ENCODE measurements at places on chromosomes 1 and 21.

DNA sequence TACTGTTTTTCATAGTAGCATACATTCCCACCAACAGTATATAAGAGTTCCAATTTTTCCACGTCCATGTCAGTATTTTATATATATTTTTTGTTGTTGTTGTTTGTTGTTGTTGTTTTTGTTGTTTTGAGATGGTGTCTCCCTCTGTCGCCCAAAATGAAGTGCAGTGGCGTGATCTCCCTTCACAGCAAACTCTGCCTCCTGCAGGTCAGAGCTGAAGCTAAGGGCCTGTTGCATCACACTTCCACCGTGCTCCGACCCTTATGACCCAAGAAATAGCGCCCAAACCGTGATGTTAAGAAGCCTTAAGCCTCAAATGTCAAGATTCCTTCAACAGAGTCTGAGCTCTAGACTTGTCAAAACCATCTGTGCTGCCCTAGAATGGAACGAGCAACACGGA is 2032.3 kb downstream of the MRPL39 start:
- no peaks in the 10 kb centered on the region for H3K4me1 ChIP-seq
- H3K36me3 ChIP-seq, result no peaks in the 10 kb centered on the region
- no peak overlapping the region for H3K27ac ChIP-seq
- H3K4me3 ChIP-seq, result no peak overlapping the region
- H3K27me3 ChIP-seq, result no peaks in the 10 kb centered on the region
- DNase-seq, result peak; percentile 58

- peaks cover 19% of the 10 kb centered on the region for H3K4me1 ChIP-seq
- peak overlapping the region; percentile 72 for H3K4me3 ChIP-seq
- H3K27ac ChIP-seq, result no peak overlapping the region
- peaks cover 72% of the 10 kb centered on the region for H3K27me3 ChIP-seq
Observed at GRCh38 chr1:40317394-40318074, 448 bp upstream of the COL9A2 start.

GRCh38 chr1:3247521-3248121 is 178.6 kb downstream of the PRDM16 start:
- H3K27me3 ChIP-seq, result no peaks in the 10 kb centered on the region
- H3K4me3 ChIP-seq, result peak overlapping the region; percentile 52
- H3K36me3 ChIP-seq, result no peaks in the 10 kb centered on the region
- H3K27ac ChIP-seq, result no peak overlapping the region
- H3K4me1 ChIP-seq, result peaks cover 15% of the 10 kb centered on the region
- peak; percentile 77 for DNase-seq

DNA sequence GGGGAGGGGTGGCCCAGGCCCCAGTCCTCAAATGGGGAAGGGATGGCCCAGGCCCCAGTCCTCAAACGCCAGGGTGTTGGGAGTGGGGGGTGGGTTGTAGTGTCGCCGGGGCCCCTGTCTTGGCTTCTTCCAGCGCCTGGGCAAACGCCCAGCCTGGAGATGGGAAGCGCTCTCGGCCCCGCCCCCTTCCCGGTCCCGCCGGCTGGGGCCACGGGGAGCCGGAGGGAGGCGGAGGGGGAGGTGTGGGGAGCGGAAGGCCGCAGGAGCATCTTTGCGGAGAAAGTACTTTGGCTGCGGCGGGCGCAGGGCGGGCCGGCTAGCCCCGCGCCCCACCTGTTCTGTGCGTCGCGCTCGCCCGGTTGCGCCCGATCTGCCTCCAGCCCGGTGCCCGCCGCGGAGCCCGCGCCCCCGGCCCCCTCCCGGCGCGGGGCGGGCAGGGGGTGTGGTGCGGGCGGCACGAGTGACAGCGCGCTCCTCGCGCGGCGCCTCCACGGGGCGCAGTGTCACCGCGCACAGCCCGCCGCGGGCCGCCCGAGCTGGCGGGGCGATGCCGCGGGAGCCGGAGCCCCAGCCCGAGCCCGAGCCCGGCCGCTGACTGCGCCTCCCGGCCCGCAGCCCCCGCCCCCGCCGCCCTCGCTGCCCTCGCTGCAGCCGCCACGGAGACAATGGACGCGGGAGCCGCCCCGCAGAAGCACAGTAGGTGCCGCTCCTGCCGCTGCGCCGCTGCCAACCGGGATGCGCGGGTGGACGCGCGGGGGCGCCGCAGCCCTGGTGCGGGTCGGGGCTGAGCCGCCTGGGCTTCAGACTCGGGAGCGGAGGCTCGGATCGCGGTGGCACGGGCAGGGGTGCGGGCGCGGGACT is 31.1 kb upstream of the PEX10 start:
- no peaks in the 10 kb centered on the region for H3K36me3 ChIP-seq
- peak; percentile 74 for DNase-seq
- H3K27me3 ChIP-seq, result peaks cover 19% of the 10 kb centered on the region

DNA sequence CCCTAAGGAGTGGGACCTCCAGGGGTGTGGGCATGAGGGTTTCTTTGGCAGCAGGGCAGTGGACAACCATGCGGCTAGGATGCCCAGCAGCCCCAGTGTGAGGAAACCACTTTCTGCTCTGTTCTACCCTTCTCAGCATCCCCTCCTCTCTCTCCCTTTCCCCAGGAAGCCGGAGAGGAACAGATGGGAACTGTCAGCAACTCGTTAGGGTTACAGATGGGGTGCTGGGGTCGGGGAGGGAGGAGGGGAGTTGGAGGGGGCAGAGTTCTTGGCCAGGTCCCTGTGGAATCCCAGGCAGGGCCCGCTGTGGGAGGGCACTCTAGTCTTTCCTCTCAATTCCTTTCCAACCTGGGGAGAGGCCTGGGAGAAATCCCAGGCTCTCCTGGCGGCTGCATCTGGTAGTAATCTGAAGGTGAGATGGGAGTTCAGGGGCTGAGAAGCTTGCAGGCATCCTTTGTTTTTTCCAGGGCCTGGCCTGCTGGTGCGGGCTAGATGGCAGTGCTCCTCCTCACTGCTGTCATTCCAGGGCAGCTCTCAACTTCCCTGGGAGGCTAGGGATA is 93.9 kb upstream of the CSF3R start:
- peaks cover 27% of the 10 kb centered on the region for H3K4me1 ChIP-seq
- no peak overlapping the region for H3K4me3 ChIP-seq
- H3K27me3 ChIP-seq, result no peaks in the 10 kb centered on the region
- H3K36me3 ChIP-seq, result no peaks in the 10 kb centered on the region
- DNase-seq, result peak; percentile 46

DNA sequence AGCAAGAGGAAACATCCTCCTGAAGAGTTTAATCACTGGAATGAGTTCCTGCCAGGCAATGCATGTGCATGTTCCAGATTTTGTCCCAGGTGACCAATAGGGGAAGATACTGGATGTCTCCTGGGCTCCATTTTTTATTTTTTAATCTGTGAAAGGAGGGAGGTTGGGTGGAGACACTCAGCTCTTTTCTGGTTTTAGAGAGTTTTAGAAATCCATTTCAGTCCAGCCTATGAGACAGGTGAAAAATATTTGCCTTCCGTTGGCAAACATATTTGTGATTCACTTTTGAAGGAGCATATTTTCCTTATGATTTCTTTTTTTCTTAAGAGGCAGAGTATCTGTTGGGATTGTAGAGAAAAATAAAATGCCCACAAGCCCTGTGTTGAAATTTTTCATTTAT is 70.7 kb downstream of the ABCA4 start:
- no peaks in the 10 kb centered on the region for H3K27me3 ChIP-seq
- H3K36me3 ChIP-seq, result no peaks in the 10 kb centered on the region
- H3K27ac ChIP-seq, result no peak overlapping the region
- DNase-seq, result no peak

- H3K27ac ChIP-seq, result no peak overlapping the region
- no peaks in the 10 kb centered on the region for H3K36me3 ChIP-seq
- H3K4me3 ChIP-seq, result no peak overlapping the region
- no peak for DNase-seq
- H3K27me3 ChIP-seq, result no peaks in the 10 kb centered on the region
- H3K4me1 ChIP-seq, result peaks cover 26% of the 10 kb centered on the region
Observed at GRCh38 chr21:45027241-45028196, 46.9 kb upstream of the ADARB1 start.

GRCh38 chr21:38679534-38679933 is 126.2 kb upstream of the ETS2 start:
- no peaks in the 10 kb centered on the region for H3K27me3 ChIP-seq
- no peak for DNase-seq
- no peaks in the 10 kb centered on the region for H3K4me1 ChIP-seq

DNA sequence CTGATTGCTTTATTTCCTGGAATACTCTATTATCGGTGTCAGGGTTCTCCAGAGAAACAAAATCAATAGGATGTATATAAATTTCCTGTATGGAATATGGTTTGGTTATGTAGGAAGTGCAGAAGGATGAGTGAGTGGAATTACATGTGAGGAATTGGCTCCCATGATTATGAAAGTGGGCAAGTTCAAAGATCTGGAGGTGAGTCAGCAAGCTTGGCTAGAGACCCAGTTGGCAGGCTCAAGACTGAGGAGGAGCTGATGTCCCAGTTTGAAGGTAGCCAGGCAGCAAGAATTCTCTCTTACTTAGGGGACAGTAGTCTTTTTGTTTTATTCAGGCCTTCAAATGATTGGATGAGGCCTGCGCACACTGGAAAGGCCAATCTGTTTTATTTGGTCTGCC is 57.5 kb downstream of the MAP3K7CL start:
- H3K27me3 ChIP-seq, result peaks cover 39% of the 10 kb centered on the region
- DNase-seq, result no peak
- H3K4me1 ChIP-seq, result peaks cover 3% of the 10 kb centered on the region
- no peaks in the 10 kb centered on the region for H3K36me3 ChIP-seq
- H3K27ac ChIP-seq, result no peak overlapping the region

DNA sequence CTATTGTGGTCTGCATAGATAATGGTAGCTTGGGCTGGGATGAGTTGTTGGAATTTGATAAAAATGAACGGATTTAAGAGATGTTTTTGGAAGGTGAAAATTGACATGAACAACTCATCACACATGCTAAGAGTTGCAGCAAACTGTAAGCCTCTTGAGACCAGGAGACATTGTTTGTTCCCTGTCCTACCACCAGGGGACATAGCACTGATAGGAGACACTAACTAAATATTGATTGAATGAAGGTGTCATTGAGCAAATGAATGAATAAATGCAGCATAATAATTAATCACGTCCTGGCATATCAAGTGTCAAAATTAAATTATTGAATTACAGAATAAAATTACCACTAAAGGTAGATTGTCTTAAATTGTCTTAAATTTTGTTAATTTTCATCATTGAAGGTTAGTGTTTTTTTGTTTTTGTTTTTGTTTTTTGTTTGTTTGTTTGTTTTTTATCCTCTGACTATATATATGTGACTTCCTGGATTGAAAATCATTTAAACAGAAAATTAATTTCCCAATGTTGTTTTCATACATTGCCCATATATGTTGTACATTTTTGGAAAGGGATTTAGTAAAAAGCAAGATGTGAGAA is 285.3 kb upstream of the C1orf105 start:
- no peak overlapping the region for H3K4me3 ChIP-seq
- no peaks in the 10 kb centered on the region for H3K36me3 ChIP-seq
- H3K4me1 ChIP-seq, result 0 out of 2 replicates have a peak, but pooled peaks cover 1% of the 10 kb centered on the region
- H3K27me3 ChIP-seq, result no peaks in the 10 kb centered on the region

- DNase-seq, result no peak
- no peaks in the 10 kb centered on the region for H3K4me1 ChIP-seq
- H3K27ac ChIP-seq, result no peak overlapping the region
- no peak overlapping the region for H3K4me3 ChIP-seq
Observed at GRCh38 chr1:65955071-65955470, 162.4 kb downstream of the PDE4B start.

DNA sequence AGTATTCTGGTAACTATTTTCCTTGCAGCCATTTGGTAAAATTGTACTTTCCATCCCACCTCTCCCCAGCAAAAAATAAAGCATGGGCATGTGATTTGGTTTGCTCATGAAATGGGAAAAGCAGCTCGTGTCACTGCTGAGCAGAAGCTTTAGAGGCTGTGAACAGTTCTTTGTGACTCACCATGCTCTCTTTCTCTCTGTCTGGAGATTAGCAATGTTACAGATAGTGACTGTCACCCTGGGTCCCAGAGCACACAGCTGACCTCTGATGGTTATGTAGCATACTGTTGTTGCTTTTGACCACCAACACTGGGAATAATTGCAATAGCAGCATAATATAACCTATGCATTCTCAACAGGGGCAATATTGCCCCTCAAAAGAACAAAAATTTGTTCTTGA is 70.6 kb downstream of the RGS2 start:
- no peaks in the 10 kb centered on the region for H3K27me3 ChIP-seq
- no peak for DNase-seq
- no peak overlapping the region for H3K27ac ChIP-seq

- peak overlapping the region; percentile 13 for H3K27ac ChIP-seq
- H3K36me3 ChIP-seq, result no peaks in the 10 kb centered on the region
- peak; percentile 5 for DNase-seq
- H3K4me1 ChIP-seq, result peaks cover 21% of the 10 kb centered on the region
- 0 out of 2 replicates have a peak, but pooled peaks cover 4% of the 10 kb centered on the region for H3K27me3 ChIP-seq
- peak overlapping the region; percentile 18 for H3K4me3 ChIP-seq
Observed at GRCh38 chr1:118960567-118961136, 27.5 kb downstream of the TBX15 start.

- DNase-seq, result no peak
- H3K36me3 ChIP-seq, result peaks cover 4% of the 10 kb centered on the region
- no peak overlapping the region for H3K4me3 ChIP-seq
- H3K27ac ChIP-seq, result no peak overlapping the region
- H3K4me1 ChIP-seq, result 0 out of 2 replicates have a peak, but pooled peaks cover 5% of the 10 kb centered on the region
- no peaks in the 10 kb centered on the region for H3K27me3 ChIP-seq
Observed at GRCh38 chr1:28718586-28719331, 18.0 kb upstream of the YTHDF2 start.

GRCh38 chr1:76129731-76130130 is 55.2 kb downstream of the ST6GALNAC3 start:
- no peaks in the 10 kb centered on the region for H3K36me3 ChIP-seq
- peak; percentile 47 for DNase-seq
- H3K4me1 ChIP-seq, result 0 out of 2 replicates have a peak, but pooled peaks cover 4% of the 10 kb centered on the region

DNA sequence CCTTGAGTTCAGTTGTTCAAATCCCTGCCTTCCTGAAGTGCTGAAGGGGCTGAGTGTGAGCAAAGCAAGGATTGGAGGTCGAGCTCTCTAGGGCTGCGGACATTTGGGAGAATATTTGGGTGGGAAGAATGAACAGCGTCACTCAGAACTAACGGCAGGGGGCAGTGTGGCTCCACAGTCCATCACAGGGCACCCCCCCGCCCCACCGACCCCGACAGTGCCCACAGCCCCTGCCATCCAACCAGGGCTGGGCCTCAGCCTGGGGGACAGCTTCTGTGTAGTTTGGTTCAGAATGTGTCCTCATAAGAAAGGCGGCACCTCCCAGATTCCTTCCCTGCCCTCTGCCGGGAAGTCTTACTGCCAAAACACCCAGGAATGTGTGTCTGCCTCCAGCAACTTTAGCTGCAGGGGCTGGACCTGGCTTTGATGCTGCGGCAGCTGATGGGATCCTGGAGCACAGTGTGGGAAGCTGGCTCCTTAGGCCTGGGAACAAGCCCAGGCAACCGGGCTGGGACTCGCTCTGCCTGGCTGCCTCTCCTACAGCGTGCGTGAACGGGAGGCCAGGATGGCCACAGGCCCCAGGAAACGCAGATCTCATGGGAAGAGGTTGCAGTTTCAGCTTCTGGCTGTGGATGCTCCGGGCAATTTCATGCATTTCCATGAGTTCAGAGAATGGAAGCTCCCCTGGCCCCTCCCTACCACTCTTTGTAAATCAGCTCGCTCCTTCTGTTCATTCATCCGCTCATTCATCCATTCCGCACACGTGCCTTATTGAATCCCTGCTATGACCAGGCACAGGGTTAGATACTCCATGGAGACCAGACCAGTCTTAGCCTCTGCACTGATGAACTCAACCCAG is 104.9 kb upstream of the TMPRSS2 start:
- no peaks in the 10 kb centered on the region for H3K36me3 ChIP-seq
- peaks cover 12% of the 10 kb centered on the region for H3K4me1 ChIP-seq
- H3K27me3 ChIP-seq, result no peaks in the 10 kb centered on the region
- H3K27ac ChIP-seq, result peak overlapping the region; percentile 55

GRCh38 chr1:205922806-205923205 is 20.4 kb downstream of the SLC26A9 start:
- no peaks in the 10 kb centered on the region for H3K4me1 ChIP-seq
- no peak overlapping the region for H3K4me3 ChIP-seq
- H3K27ac ChIP-seq, result no peak overlapping the region
- DNase-seq, result no peak
- no peaks in the 10 kb centered on the region for H3K27me3 ChIP-seq
- H3K36me3 ChIP-seq, result no peaks in the 10 kb centered on the region
